Smooth muscle cell of the umbilical artery (primary cell): ENCODE measurements at places on chromosomes 12 and 14. TPM values are rescaled to one million over a fixed set of nuclear protein-coding genes. Genes with fewer than 3 reads are reported as not detected.

The KRT82 gene
- total RNA-seq = not detected in 2 replicates

The SDR9C7 gene
- total RNA-seq = not detected in 2 replicates

The CLEC1A gene
- not detected in 2 replicates for total RNA-seq

The PRKD1 gene
- total RNA-seq = 19.6 and 23.0 TPM in 2 replicates

The ZFYVE26 gene
- 17.2 and 22.0 TPM in 2 replicates for total RNA-seq

The WNT5B gene
- 39.5 and 89.6 TPM in 2 replicates for total RNA-seq

The TAS2R8 gene
- not detected in 2 replicates for total RNA-seq

The GPATCH2L gene
- total RNA-seq = 69.8 and 87.7 TPM in 2 replicates
